ENCODE measurements at places on chromosomes 11 and 22.
A peak's percentile ranks its signal among the peaks of the same experiment; 100 is the strongest.

GRCh38 chr22:26770624-26771023 lies 113.2 kb downstream of the MIAT start:
- DNase-seq: no peak

DNA sequence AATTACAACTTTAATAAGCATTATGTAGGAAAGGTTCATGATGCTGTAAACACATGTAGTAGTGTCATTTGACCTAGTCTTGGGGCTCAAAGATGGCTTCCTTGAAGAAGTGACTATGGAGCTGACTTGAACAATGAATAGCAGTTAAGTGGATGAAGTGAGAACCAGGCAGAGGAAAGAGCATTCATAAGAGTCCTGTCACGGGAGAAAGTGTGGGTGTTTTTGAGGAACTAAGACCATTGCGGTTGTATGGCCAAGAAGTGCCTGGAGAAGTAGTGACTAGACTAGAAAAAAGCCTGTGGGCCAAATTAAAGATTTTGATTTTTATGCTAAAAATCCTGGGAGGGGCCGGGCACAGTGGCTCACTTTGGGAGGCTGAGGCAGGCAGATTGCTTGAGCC lies 7.2 kb upstream of the IL18BP start:
- DNase-seq: no peak

- no peak for DNase-seq
These were observed 60.6 kb upstream of the RDX start for GRCh38 chr11:110356762-110357671.

- DNase-seq: peak; percentile 79
These were observed 454 bp upstream of the OTUB1 start for GRCh38 chr11:63985812-63986155.

DNA sequence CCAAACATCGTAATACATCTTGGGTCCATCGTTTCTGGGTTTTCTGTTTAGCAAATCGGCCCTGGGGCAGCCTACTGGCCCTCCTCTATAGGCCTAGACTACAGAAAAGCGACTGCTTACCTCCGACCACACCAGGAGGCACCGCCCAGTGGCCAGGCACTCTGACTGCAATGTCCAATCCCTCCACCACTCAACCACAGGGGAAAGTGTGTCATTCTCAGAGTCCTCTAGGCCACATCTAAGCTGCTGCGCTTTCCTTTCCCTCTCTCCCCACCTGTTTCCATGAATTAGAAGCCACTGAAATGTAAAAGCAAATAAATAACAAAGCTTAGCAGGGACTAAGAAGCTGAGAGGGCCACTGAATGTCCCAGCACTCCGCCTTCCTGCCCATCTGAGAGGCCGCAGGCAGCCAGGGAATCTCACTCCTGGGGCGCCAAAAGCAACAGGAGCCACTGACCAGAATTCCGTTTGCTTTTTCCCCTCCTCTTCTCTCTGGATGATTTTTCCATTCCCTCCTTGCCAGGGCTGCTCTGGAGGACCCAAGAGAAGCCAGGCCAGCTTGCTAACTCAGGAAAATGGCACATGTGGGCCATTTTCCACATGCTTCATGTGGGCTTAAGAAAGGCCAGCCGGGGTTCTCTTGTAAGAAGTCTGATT lies 50.1 kb upstream of the FLI1 start:
- no peak for DNase-seq

DNA sequence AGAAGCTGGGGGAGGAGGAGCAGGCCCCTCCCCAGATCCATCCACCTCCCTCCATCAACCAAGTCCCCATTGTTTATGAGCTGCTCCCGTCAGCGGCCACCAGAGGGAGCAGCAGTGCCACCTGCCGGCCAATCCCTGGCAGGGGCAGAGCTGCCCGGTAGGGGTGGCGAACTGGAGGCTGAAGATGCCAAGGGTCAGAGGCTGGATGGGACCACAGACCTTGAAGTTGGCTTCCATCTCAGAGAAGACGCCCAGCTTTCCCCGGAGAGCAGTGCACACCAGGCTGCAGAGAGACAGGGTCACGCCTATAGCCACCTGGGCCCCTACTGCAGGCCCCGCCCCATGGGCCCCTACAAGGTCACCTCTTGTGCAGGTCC lies 3.6 kb downstream of the FIBP start:
- DNase-seq: peak; percentile 84

- no peak for DNase-seq
These were observed 15.1 kb downstream of the P2RY2 start for GRCh38 chr11:73233211-73233610.

GRCh38 chr11:109785198-109785597 lies 308.0 kb upstream of the ZC3H12C start:
- DNase-seq: no peak

DNA sequence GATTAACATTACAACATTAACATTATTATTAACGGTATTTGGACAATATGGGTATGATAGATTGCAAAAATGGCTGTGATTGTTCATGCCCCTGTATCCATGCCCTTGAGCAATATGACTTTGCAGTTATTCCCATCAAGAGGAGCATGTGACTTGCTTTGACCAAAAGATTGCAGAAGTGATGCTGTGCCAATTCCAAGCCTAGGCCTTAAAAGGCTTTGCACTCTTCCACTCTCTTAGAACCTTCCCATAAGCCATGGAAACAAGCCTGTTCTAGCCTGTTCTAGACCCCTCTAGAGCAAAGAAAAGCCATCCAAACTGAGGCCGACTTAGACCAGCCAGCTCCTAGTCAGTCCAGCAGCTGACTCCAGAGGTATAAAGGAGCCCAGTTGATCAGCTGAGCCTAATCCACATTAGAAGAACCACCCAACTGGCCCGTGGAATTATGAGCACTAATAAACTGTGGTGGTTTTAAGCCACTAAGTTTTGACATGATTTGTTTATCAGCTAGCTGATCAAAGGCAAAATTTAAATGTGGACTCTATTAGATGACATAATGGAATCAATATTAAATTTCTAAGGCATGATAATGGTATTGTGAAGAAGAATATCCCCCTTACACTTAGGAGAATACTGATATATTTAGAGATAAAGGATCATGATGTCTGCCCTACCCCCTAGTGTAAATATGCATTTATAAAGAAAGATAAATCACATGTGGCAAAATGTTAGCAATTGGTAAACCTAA lies 28.6 kb downstream of the RAB30 start:
- no peak for DNase-seq

GRCh38 chr11:77067861-77068443 lies 1.2 kb downstream of the CAPN5 start:
- no peak for DNase-seq

DNA sequence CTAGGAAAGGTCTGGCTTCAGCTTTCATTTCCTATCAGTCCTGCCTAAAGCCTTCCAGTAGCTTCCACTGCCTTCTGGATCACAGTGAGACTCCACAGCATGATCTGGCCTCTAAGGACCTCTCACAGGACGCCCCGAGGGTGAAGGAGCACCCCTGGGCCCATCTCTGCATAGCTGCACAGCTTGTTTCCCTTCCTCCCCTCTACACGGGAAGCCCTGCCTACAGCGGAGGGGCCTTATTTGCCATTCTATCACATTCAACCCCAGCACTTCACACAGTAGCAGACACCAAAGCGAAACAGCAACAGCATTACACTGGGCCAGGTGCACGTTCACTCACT lies 162.3 kb upstream of the GRK3 start:
- DNase-seq: no peak

GRCh38 chr22:30998329-30998728 lies 29.3 kb downstream of the TUG1 start:
- DNase-seq: no peak

DNA sequence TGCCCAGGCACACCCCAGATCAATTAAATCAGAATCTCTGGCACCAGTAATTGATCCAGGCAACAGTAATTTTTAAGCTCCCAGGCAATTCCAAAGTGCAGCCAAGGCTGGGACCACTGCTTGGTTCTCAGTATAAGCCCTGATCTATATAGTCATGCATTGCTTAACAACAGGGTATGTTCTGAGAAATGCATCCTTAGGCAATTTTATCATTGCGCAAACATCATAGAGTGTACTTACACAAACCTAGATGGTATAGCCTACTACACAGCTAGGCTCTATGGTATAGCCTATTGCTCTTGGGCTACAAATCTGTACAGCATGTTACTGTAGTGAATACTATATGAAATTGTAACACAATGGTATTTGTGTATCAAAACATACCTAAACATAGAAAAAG lies 651 bp upstream of the C11orf42 start:
- DNase-seq: no peak

DNA sequence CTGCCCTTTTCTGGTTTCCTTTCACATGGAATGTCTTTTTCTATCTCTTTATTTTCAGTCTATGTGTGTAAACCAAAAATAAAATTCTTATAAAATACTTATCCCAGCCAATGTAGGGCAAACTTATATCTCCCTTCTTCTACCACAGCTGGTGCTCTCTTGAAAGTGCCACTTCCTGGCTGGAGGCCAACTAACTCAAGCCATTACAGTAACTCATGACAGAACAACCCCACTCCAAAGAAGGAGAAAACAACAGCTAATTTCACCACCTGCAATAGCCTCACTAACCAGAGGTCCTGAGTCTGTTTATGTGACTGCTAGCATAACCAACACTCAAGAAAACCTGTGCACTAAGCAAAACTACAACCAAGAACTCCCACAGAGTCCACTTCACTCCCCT lies 74.9 kb upstream of the DBX1 start:
- DNase-seq: no peak

DNA sequence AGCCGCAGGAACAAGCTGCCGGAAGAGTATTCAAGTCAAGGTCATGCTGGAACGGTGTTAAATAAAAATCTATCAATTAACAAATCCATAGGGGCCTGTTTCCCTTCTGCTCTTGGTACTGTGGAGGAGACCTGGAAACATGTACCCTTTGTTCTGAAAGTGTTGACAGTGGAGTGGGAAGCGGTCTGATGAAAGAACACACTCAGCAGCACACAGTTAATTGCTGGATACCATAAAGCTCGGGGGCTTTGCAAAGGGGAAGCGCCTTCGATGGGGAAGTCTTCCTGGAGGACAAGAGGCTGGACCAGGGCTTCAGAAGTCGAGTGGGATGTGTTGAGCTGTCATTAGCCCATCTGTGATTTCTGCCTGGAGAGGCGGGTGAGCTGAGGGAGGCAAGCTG lies 112.5 kb upstream of the CLPB start:
- DNase-seq: no peak

- no peak for DNase-seq
These were observed 4.2 kb downstream of the ALDH3B1 start for GRCh38 chr11:68014157-68014946.

GRCh38 chr11:32098142-32098903 lies 7.4 kb downstream of the RCN1 start:
- DNase-seq: no peak

DNA sequence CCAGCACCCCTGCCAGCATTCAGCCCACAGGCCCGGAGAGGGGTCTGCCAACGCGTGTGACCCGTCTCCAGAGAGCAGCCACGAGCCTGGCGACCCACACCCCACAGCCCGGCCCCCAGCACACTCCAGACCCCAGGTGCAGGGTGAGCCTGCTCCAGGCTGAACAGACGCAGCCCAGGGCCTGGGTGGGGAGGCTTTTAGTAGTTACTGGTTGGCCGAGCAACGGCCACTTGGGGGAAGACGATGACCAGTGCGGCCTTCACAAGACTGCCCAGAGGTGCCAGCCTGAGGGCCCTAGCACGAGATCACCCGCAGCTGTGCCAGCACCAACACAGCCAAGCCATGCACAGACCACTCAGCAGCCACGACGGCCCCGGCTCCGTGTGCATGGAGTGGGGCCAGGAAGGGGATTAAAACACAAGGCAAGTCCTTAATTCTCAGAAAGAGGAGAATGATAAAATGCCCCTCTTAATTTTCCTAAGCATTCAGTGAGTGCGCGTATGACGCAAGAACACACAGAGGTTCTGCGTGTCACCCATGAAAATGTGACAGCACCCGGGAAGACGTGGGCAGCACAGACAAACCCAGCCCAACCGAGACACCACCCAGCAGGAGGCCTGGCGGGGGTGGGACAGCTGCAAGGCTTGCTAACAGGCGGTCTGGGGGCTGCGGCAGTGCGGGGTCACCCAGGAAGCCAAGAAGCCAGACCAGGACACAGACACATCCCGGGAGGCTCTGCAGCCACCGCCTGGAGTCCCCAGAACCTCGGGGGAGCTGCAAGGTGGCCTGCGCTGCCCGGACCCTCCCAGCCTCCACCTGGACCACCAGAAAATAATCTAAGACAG lies 47.6 kb downstream of the BRD1 start:
- DNase-seq: no peak

DNA sequence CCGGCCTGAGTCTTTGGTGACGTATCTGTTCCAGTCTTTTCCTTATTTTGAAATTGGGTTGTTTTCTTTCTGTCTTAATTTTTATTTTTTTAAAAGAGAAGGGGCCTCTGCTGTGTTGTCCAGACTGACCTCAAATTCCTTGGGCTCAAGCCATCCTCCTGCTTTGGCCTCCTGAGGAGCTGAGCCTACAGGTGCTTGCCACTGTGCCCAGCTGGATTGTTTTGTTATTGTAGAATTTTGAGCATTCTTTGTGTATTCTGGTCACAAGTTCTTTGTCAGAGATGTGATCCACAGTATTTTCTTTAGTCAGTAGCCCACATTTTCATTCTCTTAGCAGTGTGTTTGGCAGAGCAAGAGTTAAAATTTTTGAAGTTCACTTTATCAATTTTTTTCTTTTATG lies 100.1 kb downstream of the ATXN10 start:
- no peak for DNase-seq
